ENCODE measurements at places on chromosomes 5 and 9.

- no peak for DNase-seq
Measured at GRCh38 chr9:37618817-37619216, 26.4 kb upstream of the TOMM5 start.

- no peak for DNase-seq
Measured at GRCh38 chr5:61423487-61424145, 91.6 kb downstream of the ZSWIM6 start.

- no peak for DNase-seq
Measured at GRCh38 chr5:41094871-41095270, 23.7 kb upstream of the MROH2B start.

- no peak for DNase-seq
Measured at GRCh38 chr9:114507726-114508125, 2.5 kb upstream of the WHRN start.

GRCh38 chr9:83935276-83935935 is 14.2 kb upstream of the KIF27 start:
- DNase-seq, result no peak

DNA sequence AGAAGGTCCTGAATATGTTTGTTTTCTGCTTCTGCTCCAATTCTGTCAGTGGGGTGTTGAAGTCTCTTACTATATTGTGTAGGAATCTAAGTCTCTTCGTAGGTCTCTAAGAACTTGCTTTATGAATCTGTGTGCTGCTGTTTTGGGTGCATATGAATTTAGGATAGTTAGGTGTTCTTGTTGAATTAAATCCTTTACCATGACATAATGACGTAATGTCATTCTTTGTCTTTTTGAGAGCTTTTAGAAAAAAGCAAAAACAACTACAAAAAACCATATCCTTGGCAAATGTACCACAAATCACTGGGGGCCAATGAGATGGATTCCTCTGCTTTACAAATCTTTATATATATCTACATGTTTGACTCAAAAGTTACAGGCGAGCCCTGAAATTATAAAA is 576.1 kb downstream of the CDH18 start:
- DNase-seq, result no peak

GRCh38 chr5:176664886-176665285 is 17.6 kb downstream of the TSPAN17 start:
- DNase-seq, result no peak

DNA sequence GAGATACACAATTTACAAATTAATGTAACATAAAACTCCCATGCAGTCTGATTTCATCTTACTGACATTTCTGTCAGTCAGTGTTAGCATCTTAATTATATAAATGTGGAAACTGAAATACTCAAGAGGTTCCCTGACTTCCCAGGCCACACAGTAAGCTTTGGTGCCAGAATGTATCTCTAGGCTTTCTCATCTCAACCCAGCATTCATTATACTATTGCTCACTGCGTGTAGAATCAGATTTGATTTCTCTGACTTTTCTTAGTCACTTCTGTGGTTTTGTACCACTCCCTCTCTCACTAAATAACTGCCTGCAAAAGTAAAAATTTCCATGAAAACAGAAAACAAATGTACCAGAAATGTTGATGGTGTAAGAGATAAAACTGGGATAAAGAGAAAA is 31.7 kb upstream of the CDKN2B start:
- no peak for DNase-seq

DNA sequence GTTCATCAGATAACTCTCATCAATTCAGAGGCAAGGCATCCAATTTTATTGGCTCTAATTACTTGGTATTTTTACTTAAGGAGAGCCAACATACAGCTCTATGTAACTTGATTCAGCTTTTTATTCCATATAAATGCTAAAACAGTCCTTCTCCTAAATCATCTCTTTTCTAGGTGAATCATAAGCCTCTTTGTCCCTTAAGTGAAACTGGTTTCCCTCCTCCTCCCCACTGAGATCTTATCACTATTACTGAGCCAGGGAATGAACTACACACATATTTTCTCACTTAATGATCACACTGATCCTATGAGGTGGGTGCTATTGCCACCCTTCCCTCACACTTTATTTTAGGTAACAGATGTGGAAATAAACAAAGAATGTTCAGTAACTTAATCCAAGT is 1143.8 kb downstream of the MAT2B start:
- DNase-seq, result no peak

DNA sequence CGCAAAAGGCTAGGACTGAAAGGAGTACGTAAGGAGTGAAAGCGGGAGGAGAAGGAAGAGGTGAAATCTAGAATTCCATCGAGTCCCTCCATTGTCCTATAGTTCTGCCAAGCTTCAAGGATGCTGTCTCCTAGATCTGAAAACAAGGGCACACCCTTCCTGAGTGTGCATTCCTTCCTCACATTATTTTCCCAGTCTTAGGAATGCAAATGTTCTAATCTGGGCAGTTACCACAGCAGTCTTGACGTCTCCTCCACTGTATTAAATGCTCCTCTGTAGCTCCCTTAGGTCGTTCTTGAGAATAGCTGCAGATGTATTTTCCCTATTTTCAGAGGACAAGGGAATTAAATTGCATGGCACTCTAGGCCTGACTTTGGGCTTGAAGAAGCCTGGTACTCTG is 127.6 kb downstream of the SLIT3 start:
- no peak for DNase-seq

GRCh38 chr5:137412136-137412535 is 87.0 kb downstream of the SPOCK1 start:
- DNase-seq, result no peak

Measured in stimulated activated CD4-positive, alpha-beta T cell treated with anti-CD3 and anti-CD28 coated beads, Interleukin-4, amount 100 ng/mL, for 48 hours (primary cell).